ENCODE measurements at places on chromosomes 12 and 14. TPM values are rescaled to one million over a fixed set of nuclear protein-coding genes. Genes with fewer than 3 reads are reported as not detected.

The AHNAK2 gene
- 12.8 TPM for total RNA-seq

DNA sequence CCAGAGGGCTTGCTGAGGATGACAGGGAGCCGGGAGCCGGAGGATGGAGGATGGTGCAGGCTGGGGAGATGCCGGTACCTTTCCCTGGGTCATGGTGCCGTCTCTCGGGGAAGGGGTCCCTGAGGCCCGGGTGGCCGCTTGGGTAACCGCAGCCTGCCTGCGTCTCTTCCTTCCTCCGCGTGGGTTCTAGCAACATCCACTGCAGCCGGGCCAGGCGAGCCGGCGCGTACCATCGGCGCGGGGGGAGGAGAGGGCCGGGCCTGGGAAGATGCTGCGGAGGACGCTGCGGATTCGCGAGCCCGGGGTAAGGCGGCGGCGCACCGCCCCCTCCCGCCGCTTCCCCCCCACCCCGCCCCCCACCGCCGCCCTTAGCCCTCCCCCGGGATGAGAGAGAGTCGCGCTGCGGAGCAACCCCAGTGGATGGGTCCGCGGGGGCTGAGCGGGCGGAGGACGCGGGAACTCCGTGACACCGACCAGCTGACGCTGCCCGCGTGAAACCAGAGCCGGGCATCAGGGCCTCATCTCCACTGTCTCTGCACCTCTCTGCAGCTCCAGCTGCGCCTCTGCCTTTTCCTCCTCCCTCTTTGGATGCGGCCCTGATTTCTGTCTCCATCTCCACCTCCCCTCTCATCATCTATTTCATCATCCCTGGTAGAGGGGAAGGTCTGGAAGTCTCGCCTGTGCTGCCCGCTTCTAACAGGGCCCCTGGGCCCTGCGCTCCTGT, at the start of gene FAIM2:
Gene FAIM2 (minus strand): TSS at position 201 of the 724 bp plus-strand sequence. CDS start 108 bp downstream, at position 93.
- peak within 1 kb of the TSS; percentile 59 for H3K4me3 ChIP-seq
- H3K27me3 ChIP-seq: no peaks in the 10 kb centered on the region

DNA sequence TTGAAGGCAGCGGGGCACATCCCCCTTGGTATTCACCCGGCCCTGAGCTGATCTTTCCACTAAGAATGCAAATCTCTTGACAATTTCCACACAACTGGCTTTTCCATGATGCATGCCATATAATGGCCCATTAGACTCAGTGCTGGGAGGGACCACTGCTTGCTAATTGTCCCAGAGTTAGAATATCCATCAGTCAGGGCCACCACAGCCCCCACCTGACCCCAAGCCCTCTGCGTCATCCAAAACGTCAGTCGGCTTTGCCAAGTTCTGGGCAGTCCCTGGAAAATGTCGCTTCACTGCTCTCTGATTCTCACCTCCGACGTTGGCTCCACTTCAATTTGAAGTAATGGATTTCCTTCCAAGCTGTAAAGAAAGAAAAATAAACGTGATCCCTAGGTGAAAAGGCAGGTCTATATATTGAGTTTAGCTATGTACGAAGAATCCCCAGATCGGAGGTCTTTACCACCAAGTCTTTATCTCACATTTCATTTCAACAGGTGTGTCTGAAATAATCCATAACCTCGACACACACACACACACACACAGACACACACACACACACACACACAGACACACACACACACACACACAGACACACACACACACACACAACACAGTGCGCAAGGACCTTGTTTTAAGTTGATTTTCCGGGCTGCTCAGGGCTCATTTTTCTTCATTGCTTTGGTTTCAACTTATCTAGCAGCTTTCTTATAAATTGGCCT, 165.5 kb upstream of the NOS1 start:
- H3K36me3 ChIP-seq: no peaks in the 10 kb centered on the region
- no peak overlapping the region for H3K4me3 ChIP-seq
- H3K27me3 ChIP-seq: no peaks in the 10 kb centered on the region
- no peak overlapping the region for H3K27ac ChIP-seq

The NOC4L gene
- 64.4 TPM for total RNA-seq

DNA sequence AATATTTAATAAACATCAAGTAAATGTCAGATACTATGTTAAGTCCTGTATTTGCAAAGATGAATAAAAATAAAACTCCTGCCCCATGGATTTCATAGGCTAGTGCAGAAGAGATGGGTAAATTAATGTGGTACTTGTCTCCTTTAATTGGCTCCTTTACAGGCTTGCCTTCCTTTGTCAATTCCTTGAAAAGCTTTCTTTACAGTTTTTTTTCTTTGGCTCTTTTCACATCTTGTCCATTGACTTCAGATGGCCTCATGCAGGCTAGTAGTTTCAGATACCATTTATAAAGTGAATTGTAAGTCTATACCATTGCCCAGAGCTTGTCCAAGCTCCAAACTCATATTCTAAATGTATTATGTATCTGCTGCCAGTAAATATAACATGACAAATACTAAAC, 128.7 kb upstream of the GARIN2 start:
- no peak overlapping the region for H3K27ac ChIP-seq
- H3K4me3 ChIP-seq: no peak overlapping the region
- no peaks in the 10 kb centered on the region for H3K27me3 ChIP-seq
- no peak for DNase-seq

Data from testis (tissue), 5 donors.